ENCODE measurements at places on chromosomes 1 and 21.
A peak's percentile ranks its signal among the peaks of the same experiment; 100 is the strongest.

GRCh38 chr1:75092141-75092540 is 42.0 kb upstream of the LHX8 start:
- DNase-seq, result no peak

GRCh38 chr1:62237361-62237760 is 42.7 kb downstream of the L1TD1 start:
- DNase-seq, result no peak

DNA sequence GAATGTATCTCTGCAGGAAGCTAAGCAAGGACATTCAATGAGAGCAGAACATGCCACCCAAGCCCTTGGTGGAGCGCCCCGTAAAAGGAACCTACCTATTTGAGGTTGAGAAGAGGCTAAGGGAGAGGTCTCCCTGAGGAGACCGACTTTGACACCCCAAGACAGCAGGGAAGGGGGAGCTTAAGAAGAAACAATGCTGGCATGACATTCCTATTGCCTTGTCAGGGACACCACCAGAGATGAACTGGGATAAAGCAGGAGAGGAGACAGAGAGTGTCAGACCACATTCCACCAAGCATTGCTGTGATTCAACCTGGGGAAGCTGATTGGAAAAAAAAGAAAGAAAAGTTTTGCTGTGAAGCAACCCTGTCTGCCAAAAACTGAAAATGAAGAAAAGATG is 13.3 kb upstream of the S100A2 start:
- DNase-seq, result no peak

GRCh38 chr1:56501888-56502287 is 77.5 kb downstream of the PLPP3 start:
- DNase-seq, result no peak

DNA sequence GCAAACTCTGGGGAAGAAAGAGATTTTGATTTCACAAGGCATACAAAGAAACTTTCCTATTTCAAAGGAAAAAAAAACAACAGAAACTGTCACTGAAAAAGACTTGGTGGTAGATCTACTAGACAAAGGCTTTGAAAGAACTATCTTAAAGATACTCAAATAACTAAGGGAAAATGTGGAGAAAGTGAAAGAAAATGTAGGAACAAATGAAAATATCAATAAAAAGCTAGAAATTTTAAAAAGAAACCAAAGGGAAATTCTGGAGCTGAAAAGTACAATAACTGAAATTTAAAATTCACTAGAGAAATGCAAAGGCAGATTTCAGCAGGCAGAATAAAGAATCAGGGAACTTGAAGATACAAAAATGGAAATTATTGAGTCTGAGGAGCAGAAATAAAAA is 6.2 kb downstream of the COL6A2 start:
- DNase-seq, result no peak

GRCh38 chr21:45168522-45168921 is 94.1 kb downstream of the ADARB1 start:
- no peak for DNase-seq

GRCh38 chr1:29974316-29974724 is 738.0 kb downstream of the PTPRU start:
- no peak for DNase-seq

DNA sequence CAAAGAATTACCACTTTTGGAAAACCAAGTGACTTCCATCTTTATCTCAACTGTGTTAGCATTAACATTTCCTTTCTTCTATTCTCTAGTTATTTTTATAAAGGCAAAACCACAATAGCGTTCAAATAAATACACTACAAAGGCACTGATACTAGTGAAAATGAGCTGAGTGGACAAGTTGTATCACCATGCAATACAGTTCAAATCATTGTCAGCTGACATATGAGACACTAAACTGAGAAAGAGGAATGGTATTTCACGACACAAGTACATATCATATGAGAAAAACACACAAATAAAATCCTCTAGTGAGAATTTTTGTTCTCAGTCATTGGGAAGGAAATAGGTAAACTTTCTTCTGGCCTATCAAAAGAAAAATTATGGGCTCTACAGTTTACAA is 26.2 kb downstream of the ENAH start:
- no peak for DNase-seq

DNA sequence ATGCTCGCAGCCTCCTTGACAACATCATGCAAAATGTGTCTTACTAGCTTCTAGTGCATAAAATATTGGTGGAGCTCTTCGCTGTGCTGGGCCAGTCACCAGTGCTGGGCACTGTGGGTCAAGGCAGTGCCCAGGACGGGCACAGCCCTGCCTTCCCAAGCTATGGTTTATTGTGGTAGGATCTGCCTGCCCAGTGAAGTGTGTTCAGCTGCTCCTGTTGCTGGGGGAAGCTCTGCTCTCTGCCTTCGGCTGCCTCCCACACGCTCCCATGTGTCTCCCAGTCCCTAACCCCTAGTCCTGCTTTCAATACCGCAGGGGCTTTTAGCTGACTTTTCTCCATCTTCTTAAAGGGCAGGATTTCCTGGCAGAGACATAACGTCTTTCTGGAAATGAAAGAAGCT is 15.7 kb downstream of the EPHX1 start:
- DNase-seq, result no peak

GRCh38 chr1:227234998-227235405 is 83.3 kb downstream of the CDC42BPA start:
- DNase-seq, result no peak

DNA sequence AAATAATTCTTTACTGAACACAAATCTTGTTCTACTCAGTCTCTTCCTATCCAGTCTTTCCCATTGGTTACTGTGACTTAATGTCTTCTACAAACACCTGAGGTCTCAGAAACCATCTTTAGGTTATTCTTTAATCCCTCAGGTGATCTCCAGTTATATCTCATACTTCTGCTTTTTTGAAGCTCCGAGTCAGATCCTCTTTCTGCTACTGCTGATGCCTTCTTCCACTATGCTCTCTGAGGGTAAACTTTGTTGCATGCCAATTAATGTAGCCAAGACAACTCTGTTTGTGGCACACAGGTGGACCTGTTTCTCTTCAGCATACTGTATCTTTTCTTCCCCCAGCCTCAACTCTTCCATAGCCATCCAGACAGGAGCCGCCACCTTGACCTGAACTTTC is 3.1 kb upstream of the APCS start:
- DNase-seq, result no peak

DNA sequence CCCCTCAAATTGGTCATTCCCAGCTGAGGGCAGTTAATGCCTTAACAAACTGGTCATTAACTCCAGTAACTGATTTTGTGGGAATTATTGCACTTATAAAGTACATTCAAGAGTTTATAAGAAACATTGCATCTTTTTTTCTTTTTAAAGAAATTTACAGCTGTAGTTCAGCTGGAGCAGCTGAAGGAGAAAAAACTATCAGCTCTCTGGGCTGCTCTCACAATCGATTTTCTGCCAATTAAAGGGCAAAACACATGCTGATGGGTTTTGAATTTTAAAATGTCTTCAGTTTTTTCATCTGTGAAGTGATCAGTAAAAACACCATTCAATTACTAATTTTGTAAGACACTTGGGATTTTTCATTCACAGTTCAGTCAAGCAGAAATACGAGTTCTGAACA is 74.7 kb downstream of the KIFAP3 start:
- no peak for DNase-seq

DNA sequence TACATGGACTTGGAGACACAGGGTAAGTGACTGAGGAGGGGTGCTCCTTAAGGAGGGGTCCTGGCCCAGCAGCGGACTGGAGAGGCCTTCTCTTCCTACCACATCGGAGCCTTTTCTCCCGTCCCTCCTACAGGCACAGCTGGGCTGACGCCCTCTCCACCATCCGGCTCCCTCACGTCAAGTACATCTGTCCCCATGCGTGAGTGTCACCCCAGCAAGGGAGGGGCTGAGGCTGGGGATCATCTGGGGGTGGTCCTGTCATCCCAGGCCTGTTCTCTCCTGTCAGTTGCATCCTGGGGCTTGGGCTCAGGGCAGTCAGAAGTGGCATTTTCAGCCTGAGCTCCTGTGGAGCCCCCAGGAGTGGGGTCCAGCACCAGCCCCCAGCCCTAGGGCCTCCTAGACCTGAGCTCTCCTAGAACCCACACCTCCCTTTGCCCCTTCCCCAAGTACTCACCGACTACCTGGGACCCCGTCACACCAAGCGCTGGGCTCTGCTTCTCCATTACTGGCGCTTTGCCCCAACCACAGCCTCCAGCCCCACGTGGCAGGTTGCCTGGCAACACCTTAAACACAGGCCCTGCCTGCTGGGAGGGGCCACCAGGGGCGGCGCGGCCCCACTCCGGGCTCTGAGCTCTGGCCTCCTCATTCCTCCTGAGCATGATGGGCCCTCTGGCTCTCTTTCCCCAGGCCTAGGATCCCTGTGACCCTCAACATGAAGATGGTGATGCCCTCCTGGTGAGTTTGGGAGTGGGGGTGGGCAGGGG is 2.3 kb downstream of the LYPLA2 start:
- peak; percentile 50 for DNase-seq

- no peak for DNase-seq
Observed at GRCh38 chr1:100769323-100769722, 49.8 kb downstream of the VCAM1 start.

All from amygdala (tissue), 56 donors.